ENCODE measurements at places on chromosomes 5 and 9.

- no peak for DNase-seq
Observed at GRCh38 chr9:6716766-6717165, 41.0 kb upstream of the KDM4C start.

- DNase-seq: no peak
Observed at GRCh38 chr9:95927271-95928004, 51.9 kb downstream of the ERCC6L2 start.

- no peak for DNase-seq
Observed at GRCh38 chr9:34154057-34154456, 24.8 kb upstream of the UBAP1 start.

DNA sequence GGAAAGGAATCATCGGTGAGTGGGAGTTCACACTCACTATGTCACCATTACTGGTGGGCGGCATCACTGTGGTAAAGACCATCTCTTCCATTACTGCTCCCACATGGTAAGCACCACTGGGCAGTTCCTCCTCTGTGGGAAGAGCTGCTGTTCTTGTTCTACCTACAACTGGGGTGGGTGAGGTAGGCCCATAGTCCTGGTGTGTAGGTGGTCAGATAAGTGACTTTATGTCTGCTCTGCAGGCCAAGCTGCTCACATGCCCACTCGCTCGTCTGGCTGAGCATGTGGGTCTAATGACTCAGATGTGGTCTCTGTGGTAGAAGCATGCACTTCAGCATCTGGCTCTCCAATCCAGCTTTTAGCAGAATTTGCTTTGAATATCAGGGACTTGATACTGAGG, 82.9 kb downstream of the TMEM215 start:
- no peak for DNase-seq

- no peak for DNase-seq
Observed at GRCh38 chr5:56088967-56089829, 94.4 kb upstream of the IL6ST start.

DNA sequence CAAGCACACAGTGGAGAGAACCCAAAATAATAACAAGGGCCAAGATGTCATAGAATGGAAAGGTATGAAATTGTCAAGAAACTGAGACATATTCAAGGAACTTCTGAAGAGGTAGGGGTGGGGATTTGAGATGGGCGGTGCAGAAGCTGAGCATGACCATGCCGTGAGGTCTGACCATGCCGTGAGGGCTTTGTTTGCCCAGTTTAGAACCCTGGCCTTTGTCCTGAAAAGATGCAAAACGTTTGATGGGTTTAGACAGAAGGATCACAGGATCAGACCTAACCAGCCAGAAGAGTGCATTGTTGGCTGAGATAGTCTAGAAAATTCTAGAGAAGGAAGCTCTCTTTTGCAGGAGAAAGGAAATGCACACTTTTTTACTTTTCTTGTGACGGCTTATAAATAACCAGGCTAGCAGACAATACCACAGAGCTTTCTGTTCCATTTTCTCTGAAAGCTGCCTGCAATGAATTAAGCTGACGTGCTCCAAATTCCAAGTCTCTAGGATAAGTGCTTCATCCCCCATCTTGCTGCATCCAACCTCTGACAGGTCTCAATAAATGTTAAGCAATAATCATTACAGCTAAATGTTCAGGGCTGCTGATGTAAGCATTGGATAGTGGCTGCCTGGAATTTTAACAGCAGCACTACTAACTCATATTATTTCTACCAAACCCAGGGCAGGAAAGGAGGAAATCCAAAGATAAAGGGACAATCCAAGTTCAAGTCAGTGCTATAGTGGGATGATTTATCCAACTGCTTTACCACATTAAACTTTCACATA, 110.9 kb upstream of the IL6ST start:
- DNase-seq: no peak

DNA sequence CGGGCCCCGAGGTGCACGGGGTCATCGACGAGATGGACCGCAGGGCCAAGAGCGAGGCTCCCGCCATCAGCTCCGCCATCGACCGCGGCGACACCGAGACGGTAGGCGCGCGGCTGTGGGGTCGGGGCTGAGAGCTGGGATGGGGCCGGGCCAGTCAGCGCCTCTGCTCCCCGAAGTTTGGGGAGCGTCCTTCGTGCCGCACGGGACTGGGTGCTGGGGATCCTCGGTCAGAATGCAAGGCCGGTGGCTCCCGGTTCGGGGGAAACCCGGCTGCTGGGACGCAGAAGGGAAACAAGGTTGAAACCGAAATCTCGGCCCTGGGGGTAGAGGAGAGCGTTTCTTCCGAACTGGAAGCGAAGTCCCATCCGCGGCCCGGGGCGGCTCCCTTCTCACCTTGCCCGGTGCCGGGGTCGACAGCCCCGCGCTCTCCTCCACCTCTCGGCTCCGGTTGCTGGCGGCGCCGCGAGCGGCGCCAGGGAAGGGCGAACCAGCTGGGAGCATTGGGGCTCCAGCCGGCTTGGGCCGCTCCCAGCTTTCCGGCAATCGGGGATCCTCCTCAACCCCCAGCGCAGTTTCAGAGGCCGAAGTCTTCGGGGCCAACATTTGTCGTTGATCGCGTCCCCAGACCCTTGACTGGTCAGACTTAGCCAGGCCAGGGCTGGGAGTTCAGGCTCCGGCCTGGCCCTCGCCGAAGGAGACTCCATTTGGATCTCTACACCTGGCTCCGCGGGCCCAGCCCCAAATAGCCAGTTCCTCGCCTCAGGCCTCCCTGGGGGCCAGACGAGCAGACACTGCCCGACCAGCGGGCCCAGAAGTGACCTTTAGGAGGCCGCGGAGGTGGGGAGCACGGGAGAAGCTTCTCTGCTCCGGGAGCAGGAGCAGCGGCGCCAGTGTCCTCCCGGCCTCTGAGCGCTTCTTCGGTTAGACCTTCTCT, 1.1 kb downstream of the LHX2 start:
- no peak for DNase-seq

GRCh38 chr9:136273244-136273865, 27.7 kb upstream of the QSOX2 start:
- no peak for DNase-seq
